Thyroid gland (tissue), 4 donors: ENCODE measurements at places on chromosomes 2 and 18.

GRCh38 chr2:34099377-34099776 is 500.3 kb upstream of the FAM98A start:
- no peaks in the 10 kb centered on the region for H3K36me3 ChIP-seq
- no peak for DNase-seq

DNA sequence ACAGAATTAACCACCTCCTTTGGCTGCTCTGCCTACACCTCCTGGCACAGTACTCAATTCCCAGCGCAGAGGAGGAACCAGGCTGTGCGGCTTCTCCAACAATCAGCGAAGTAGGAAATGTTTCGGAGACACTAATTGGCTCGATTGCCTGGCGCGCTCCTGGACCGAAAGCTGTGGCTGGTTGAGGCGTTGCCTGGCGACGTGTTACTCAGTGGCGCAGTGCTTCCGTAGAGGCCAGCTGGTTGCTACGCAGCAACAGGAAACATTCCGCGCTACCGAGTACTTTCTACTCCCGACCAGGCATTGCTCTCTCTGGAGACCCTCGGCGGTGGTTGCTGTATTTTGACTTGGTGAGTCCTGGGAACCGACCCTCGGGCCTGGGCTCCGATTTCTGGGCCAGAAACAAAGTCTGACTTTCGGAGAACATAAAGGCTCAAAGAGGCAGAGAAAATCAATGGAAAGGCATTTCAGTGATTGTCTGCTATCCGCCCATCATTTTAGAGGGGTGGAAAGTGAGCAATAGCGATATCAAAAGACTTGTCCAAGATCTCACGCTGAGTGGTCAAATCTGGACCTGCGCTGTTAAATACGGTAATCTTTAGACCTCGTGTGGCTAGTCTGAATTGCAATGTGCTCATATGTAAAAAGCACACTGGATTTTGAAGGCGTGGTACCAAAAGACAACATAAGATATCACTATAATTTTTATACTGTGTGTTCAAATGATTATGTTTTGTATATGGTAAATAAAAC is at the start of gene DNAH6:
TSS of gene DNAH6 (plus strand) at position 265 of the 753 bp plus-strand sequence. CDS start 1,329 bp downstream, outside the sequence.
- peak within 1 kb of the TSS; percentile 6 for H3K4me3 ChIP-seq
- DNase-seq = peak; percentile 96
- no peaks in the 10 kb centered on the region for H3K36me3 ChIP-seq
- no peaks in the 10 kb centered on the region for H3K27me3 ChIP-seq
- H3K4me1 ChIP-seq = no peaks in the 10 kb centered on the region

DNA sequence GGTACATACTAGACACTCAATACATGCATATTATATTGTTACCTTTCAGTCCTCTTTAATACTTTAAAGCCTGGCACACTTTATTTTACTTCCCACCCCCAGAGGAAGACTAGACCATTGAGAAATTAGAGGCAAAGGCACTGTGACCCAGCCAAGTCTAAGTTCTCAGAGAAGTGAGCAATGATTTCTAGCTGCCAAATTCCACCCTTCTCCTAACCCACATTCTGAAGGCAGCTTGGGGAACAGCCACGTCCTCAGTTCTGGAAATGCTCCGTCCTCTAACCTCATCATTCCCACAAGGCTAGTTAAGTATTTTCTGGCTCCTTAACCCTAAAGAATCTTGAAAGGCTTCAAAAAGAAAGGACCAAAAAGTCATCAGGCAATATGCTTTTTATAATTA is 86.6 kb downstream of the COL5A2 start:
- no peak for DNase-seq
- H3K4me3 ChIP-seq = no peak overlapping the region
- H3K4me1 ChIP-seq = no peaks in the 10 kb centered on the region
- H3K27ac ChIP-seq = peak overlapping the region; percentile 41
- H3K27me3 ChIP-seq = no peaks in the 10 kb centered on the region

DNA sequence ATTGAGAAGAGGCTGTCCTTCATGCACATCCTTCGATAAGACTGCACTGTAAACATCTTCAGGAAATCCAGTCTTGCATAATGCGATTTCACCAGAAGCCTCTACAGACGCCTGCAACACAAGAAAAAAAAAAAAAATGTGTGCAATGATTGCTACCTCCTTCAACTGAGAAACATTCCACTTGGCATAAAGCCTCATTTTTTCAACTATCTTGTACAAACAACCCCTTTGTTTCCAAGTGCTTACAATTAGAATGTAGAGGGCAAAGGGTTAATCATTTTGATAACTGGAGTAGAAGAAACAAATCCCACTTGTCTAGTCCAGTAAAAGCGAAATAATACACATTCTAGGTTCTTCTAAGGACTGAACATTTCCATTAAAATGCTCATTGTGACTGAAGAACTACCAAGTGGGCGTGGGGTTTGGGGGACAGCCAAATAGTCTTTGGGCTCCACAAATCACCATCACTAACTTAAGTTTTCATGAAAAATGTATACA is 29.2 kb downstream of the CDH2 start:
- no peaks in the 10 kb centered on the region for H3K27me3 ChIP-seq
- H3K36me3 ChIP-seq = no peaks in the 10 kb centered on the region
- no peak overlapping the region for H3K4me3 ChIP-seq

GRCh38 chr2:204946892-204947291 is 401.6 kb downstream of the PARD3B start:
- H3K4me3 ChIP-seq = no peak overlapping the region
- H3K4me1 ChIP-seq = no peaks in the 10 kb centered on the region
- no peak overlapping the region for H3K27ac ChIP-seq
